Chondrocyte (in vitro differentiated cells): ENCODE measurements at places on chromosomes 5 and 9. TPM values are rescaled to one million over a fixed set of nuclear protein-coding genes. Genes with fewer than 3 reads are reported as not detected.

The PIP5K1B gene
- not detected in 3 replicates for total RNA-seq

The DRD1 gene
- total RNA-seq: 0.10 to 0.35 TPM (median 0.23 TPM) in 3 replicates

The FOXD1 gene
- 28.1 to 78.9 TPM (median 28.6 TPM) in 3 replicates for total RNA-seq

The FGF10 gene
- total RNA-seq: not detected in 3 replicates

The F2RL2 gene
- total RNA-seq: 7.9 to 31.3 TPM (median 8.4 TPM) in 3 replicates

The PCDHB2 gene
- total RNA-seq: 60.5 to 90.1 TPM (median 64.5 TPM) in 3 replicates

The TMEFF1 gene
- total RNA-seq: 1.3 to 3.1 TPM (median 3.0 TPM) in 3 replicates

The TAF11L10 gene
- total RNA-seq: not detected in 3 replicates

The STPG3 gene
- not detected in 3 replicates for total RNA-seq

The PLPPR1 gene
- total RNA-seq: not detected in 3 replicates

The DMXL1 gene
- 32.9 to 44.0 TPM (median 35.0 TPM) in 3 replicates for total RNA-seq

The ARHGEF39 gene
- total RNA-seq: 0.79 to 2.3 TPM (median 0.85 TPM) in 3 replicates

The CDC20B gene
- total RNA-seq: not detected in 3 replicates

DNA sequence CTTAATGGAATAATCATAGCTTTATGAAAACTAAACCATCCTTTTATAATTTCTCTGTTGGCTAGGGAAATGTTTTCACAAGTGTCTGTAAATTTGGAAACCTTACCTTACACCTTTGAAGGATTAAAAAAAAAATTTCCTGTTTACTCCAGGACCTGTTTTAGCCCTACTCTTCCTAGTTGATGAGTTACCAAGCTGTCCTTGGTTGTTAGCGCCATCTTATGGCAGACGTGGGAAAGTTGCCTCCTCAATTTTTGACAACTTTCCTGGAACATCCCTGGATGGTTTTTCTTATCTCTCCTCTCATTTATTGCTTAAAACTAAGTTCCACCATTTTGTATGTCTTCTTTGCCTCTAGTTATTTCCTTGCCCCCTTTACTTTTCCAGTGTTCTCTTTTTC, 25.7 kb downstream of the ZSWIM6 start:
- no peak for DNase-seq
- no peaks in the 10 kb centered on the region for H3K27me3 ChIP-seq
- no peak overlapping the region for H3K4me3 ChIP-seq

- no peaks in the 10 kb centered on the region for H3K4me1 ChIP-seq
- H3K36me3 ChIP-seq: no peaks in the 10 kb centered on the region
- no peak overlapping the region for H3K4me3 ChIP-seq
Observed at GRCh38 chr9:101587332-101588043, 7.3 kb downstream of the PPP3R2 start.

DNA sequence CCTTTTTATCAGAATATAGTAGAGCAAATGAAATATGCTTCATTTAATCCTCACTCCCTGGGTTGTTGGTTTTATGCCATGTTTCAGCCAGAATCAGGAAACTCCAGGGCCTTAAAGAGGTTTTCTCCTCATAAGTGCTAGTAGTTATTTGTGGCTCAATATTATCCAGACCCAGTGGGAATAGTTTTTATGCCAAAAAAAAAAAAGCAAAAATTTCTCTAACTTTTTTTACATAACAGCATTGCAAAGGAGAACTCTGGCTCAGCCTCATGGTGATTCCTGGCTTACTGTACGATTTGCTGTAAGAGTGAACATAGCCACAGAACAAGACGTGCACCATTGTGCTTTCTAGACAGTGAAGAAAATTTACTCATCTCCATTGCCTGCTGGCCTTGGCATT, 232.5 kb downstream of the PJA2 start:
- no peak overlapping the region for H3K4me3 ChIP-seq
- no peaks in the 10 kb centered on the region for H3K27me3 ChIP-seq
- no peak overlapping the region for H3K27ac ChIP-seq
- DNase-seq: no peak
- H3K4me1 ChIP-seq: no peaks in the 10 kb centered on the region

- H3K36me3 ChIP-seq: peaks cover 9% of the 10 kb centered on the region
- H3K27me3 ChIP-seq: no peaks in the 10 kb centered on the region
- H3K4me3 ChIP-seq: no peak overlapping the region
- DNase-seq: no peak
Observed at GRCh38 chr9:109399258-109399767, 78.5 kb upstream of the EPB41L4B start.

DNA sequence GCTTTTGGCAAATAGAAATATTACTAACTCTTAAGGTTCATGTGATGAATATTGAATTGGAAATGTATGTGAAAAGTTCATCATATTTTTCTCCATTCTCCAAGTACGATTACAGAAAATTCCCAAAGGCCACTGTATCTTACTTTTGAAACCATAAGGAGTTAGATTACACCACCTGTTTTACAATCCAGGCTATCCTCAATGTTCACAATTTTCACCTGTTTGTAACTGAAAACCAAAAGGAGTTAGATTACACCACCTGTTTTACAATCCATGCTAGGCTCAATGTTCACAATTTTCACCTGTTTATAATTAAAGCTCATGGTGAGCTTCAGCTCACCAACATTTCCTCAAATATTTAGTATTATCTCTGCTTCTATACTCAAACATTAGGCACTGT, 188.0 kb downstream of the HCN1 start:
- no peaks in the 10 kb centered on the region for H3K36me3 ChIP-seq
- H3K27me3 ChIP-seq: no peaks in the 10 kb centered on the region
- no peak for DNase-seq
- H3K4me3 ChIP-seq: no peak overlapping the region
- no peaks in the 10 kb centered on the region for H3K4me1 ChIP-seq

- no peaks in the 10 kb centered on the region for H3K36me3 ChIP-seq
- H3K27ac ChIP-seq: no peak overlapping the region
- no peak overlapping the region for H3K4me3 ChIP-seq
- DNase-seq: no peak
- H3K4me1 ChIP-seq: no peaks in the 10 kb centered on the region
Observed at GRCh38 chr9:3401221-3401954, 124.4 kb downstream of the RFX3 start.

DNA sequence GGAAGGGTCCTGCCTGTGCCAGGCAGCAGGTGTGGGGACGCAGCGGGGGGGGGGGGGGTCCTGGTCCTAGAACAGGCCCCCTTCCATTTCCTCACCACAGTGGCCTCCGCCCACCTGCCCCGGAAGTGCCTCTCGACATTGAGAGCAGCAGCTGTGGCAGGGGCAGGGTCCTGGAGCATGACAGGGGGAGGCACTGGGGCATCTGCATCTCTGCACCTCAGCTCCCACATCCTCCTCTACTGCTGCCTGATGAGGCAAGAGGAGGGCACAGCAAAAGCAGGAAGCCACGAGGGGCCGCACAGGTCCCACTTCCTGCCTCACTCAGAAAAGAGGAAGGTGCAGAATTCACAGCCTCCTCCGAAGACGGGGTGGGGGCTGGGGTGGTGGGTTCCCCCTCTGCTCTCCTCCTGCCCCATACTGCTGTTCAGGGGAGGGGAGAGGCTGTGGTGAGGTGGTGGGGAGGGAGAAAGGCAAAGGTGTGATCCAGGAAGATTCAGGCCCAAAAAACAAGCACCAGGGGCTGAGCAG, 14.8 kb downstream of the AKNA start:
- no peak for DNase-seq
- H3K4me3 ChIP-seq: no peak overlapping the region
- no peaks in the 10 kb centered on the region for H3K27me3 ChIP-seq
- peaks cover 12% of the 10 kb centered on the region for H3K4me1 ChIP-seq
- H3K36me3 ChIP-seq: peaks cover 38% of the 10 kb centered on the region

GRCh38 chr5:154971501-154971900, 30.6 kb downstream of the MRPL22 start:
- peaks cover 3% of the 10 kb centered on the region for H3K4me1 ChIP-seq
- H3K36me3 ChIP-seq: peaks cover 5% of the 10 kb centered on the region
- no peak for DNase-seq
- peak overlapping the region; percentile 61 for H3K27ac ChIP-seq
- no peaks in the 10 kb centered on the region for H3K27me3 ChIP-seq
- no peak overlapping the region for H3K4me3 ChIP-seq

- no peaks in the 10 kb centered on the region for H3K4me1 ChIP-seq
- no peak for DNase-seq
- no peak overlapping the region for H3K4me3 ChIP-seq
- no peaks in the 10 kb centered on the region for H3K36me3 ChIP-seq
Observed at GRCh38 chr5:146883511-146883910, 5.0 kb upstream of the PPP2R2B start.

- no peak for DNase-seq
- peaks cover 50% of the 10 kb centered on the region for H3K4me1 ChIP-seq
- no peaks in the 10 kb centered on the region for H3K36me3 ChIP-seq
- no peak overlapping the region for H3K27ac ChIP-seq
Observed at GRCh38 chr9:71678999-71679398, 89.3 kb downstream of the CEMIP2 start.

- H3K4me3 ChIP-seq: no peak overlapping the region
- no peak overlapping the region for H3K27ac ChIP-seq
- peaks cover 13% of the 10 kb centered on the region for H3K4me1 ChIP-seq
Observed at GRCh38 chr5:17436350-17436749, 61.7 kb upstream of the TAF11L2 start.

- no peaks in the 10 kb centered on the region for H3K36me3 ChIP-seq
- peaks cover 35% of the 10 kb centered on the region for H3K27me3 ChIP-seq
- no peaks in the 10 kb centered on the region for H3K4me1 ChIP-seq
- no peak for DNase-seq
Observed at GRCh38 chr5:139961435-139962157, 81.5 kb downstream of the NRG2 start.

DNA sequence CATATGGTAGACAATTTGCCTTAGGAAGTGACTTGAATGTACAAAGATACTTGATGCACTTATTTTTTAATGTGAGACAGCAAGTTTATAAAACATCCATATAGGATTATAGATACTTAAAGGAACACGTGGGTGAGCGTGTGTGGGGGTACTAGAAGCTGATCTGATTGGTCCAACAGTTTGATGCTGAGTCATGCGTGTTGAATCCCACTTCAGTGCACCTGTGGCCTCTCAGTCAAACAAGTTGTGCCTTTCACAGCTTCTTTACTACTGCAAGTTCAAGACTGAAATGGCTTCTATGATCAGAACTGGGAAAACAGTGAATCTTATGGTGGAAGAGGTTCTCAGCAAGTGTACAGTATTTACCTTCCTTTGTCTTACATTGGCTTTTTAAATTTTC, 98.9 kb downstream of the MAP1B start:
- H3K4me3 ChIP-seq: no peak overlapping the region
- H3K36me3 ChIP-seq: peaks cover 64% of the 10 kb centered on the region
- no peaks in the 10 kb centered on the region for H3K27me3 ChIP-seq
- peak overlapping the region; percentile 55 for H3K27ac ChIP-seq

DNA sequence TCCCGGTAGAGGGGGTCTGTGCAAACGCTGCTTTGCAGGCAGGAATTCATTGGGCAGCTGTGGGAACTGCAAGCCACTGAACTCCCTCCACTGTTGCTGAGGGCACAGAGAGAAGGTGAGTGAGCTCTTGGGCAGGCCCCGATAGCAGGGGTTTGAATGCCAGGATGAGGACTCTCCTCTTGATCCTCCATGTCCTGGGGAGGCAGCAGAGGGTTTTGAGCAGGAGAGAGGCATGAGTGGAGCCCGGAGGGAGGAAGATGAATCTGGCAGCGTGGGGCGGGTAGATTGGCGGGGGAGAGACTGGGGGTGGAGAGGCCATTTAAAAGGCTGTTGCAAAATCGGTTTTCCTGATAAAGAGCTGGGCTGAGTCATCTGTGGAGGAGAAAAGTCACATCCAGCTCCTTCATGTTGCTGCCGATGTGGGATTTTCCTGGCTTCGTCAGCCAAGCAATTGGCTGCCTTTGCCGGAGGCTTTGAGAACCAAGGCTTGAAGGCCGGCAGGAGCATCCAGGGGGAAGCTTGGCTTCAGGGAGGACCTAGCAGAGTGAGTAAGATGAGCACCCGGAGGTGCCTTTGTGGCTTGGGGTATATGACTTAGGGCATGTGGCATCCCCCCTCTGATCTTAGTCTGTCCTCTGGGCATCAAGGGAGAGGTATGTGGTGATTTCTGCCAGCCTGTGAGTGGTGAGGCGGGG, at the start of gene SYNPO:
TSS of gene SYNPO (plus strand) at position 350 of the 695 bp plus-strand sequence. CDS start 7,616 bp downstream, outside the sequence.
- peaks cover 4% of the 10 kb centered on the region for H3K36me3 ChIP-seq
- H3K4me1 ChIP-seq: peaks cover 99% of the 10 kb centered on the region
- peak within 1 kb of the TSS; percentile 95 for H3K27ac ChIP-seq
- no peaks in the 10 kb centered on the region for H3K27me3 ChIP-seq
- no peak for DNase-seq
